ENCODE measurements at places on chromosomes 11 and 22. TPM values are rescaled to one million over a fixed set of nuclear protein-coding genes. Genes with fewer than 3 reads are reported as not detected.

GRCh38 chr22:20765938-20766337 is 8.0 kb upstream of the SERPIND1 start:
- no peaks in the 10 kb centered on the region for H3K4me1 ChIP-seq
- H3K36me3 ChIP-seq = peaks cover 36% of the 10 kb centered on the region
- H3K27ac ChIP-seq = no peak overlapping the region
- no peaks in the 10 kb centered on the region for H3K27me3 ChIP-seq
- no peak for DNase-seq

DNA sequence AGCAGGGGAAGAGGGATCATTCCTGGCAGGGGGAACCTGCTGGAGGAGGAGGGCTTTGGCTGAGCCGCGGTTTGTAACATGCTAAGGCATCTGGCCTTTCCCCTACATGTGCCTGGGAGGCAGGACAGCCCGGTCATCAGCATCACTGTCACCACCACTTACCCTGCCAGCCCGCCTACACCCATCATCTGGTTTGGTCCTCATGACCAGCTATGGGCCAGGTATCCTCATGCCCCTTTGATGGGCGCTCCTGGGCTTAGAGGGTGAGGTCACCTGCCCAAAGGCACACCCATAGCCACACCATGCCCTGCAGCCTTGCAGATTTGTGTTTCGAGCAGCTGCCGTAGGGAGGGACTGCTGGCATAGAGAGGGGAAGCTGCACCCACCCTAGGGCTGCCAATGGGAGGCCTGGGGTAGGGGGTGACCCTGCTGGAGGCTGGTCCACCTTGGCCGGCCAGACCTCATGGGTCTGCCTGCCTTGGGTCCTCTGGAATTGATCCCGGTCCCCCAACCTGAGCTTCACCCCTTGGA is 2.6 kb downstream of the MRGPRF start:
- H3K27ac ChIP-seq = peak overlapping the region; percentile 96
- H3K4me1 ChIP-seq = peaks cover 71% of the 10 kb centered on the region
- no peak for DNase-seq
- peaks cover 28% of the 10 kb centered on the region for H3K36me3 ChIP-seq

DNA sequence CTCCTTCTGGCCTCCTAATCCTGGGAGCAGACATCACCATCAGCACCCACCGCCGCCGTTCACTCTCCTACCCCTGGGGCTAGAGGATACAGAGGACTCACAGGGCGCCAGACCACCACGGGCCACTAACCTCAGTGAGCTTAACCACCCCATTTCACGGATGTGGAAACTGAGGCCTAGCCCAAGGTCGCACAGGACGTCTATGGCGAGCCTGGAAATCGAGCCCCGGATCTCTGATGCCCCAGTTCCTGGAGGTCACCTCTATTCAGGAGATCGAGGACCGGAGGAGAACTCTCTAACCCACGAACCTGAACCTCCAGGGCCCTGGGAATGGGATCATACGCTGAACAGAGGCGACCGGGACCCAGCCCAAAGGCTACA is 349 bp downstream of the TIMM10 start:
- DNase-seq = no peak
- peaks cover 6% of the 10 kb centered on the region for H3K4me1 ChIP-seq
- peak overlapping the region; percentile 44 for H3K27ac ChIP-seq
- H3K27me3 ChIP-seq = no peaks in the 10 kb centered on the region

- no peaks in the 10 kb centered on the region for H3K36me3 ChIP-seq
- no peaks in the 10 kb centered on the region for H3K27me3 ChIP-seq
- no peak overlapping the region for H3K4me3 ChIP-seq
Measured at GRCh38 chr11:124891373-124891861, 6.2 kb downstream of the ROBO4 start.

DNA sequence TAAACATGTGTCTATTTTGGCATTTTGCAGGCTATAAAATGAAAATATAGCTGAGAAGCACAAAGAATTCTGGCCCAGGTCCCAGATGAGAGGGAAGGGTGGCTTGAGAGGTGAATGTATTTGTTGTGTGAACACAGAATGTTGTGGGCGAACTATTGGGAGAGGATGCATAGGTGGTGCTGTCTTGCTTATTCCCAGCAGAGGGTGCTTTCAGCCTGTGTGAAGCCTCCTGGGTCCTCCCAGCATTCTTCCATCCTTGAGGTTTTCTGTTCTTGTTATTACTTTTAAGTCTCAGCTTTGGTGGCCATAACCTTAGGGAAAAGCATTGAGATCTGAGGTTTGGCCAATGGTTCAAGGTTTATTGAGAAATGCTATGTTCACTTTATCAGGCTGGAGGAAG is 108.7 kb upstream of the SNX19 start:
- H3K4me1 ChIP-seq = no peaks in the 10 kb centered on the region
- no peak overlapping the region for H3K4me3 ChIP-seq
- H3K27ac ChIP-seq = no peak overlapping the region

GRCh38 chr11:11262171-11262920 is 90.7 kb downstream of the CSNK2A3 start:
- H3K27ac ChIP-seq = no peak overlapping the region
- no peak for DNase-seq
- no peaks in the 10 kb centered on the region for H3K4me1 ChIP-seq
- H3K4me3 ChIP-seq = no peak overlapping the region
- no peaks in the 10 kb centered on the region for H3K27me3 ChIP-seq

- DNase-seq = no peak
- no peaks in the 10 kb centered on the region for H3K36me3 ChIP-seq
- H3K4me1 ChIP-seq = peaks cover 42% of the 10 kb centered on the region
- H3K27me3 ChIP-seq = no peaks in the 10 kb centered on the region
- peak overlapping the region; percentile 86 for H3K27ac ChIP-seq
- peak overlapping the region; percentile 98 for H3K4me3 ChIP-seq
Measured at GRCh38 chr22:29306835-29307595, 565 bp downstream of the GAS2L1 start.

DNA sequence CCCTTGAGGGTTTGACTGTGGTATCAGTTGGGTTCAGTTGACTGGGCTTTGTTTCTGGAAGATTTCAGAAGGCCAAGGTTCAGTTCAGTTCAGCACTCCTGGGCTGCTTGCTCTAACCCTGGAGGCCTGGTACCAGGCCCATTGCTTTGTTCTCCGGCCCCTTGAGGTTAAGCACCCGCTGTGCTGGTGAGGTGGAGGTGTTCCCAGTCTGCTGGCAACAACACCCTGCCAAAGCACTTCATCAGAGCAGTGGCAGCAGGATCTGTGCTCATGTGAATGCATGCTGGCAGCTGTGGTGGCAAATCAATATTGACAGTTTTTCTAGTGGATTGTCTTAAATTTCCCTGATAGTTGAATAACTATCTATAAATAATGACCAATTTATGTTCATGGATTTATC is 3.8 kb upstream of the SCGB1D1 start:
- H3K4me1 ChIP-seq = no peaks in the 10 kb centered on the region
- H3K27ac ChIP-seq = no peak overlapping the region
- no peaks in the 10 kb centered on the region for H3K27me3 ChIP-seq
- no peak for DNase-seq

DNA sequence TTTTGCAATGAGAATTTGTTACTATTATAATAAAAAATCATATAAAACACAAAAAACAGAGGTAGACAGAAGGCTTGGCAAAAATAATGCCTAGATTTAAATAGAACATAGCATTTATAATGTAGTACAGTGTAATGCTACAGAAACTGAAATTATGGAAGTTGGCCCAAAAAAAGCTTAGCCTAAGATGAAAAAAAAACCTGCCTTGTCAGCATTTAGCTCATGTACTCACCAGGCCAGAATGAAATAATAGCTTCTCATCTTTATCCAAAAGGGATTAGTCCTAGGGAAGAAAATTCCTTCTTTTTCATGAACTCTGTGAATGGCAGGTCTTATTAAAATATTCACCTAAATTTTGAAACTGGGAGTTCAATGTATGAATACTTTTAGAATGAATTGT is 951.1 kb downstream of the LRRC4C start:
- no peak overlapping the region for H3K4me3 ChIP-seq
- no peak overlapping the region for H3K27ac ChIP-seq
- no peaks in the 10 kb centered on the region for H3K27me3 ChIP-seq
- DNase-seq = no peak
- H3K4me1 ChIP-seq = no peaks in the 10 kb centered on the region
- H3K36me3 ChIP-seq = no peaks in the 10 kb centered on the region

- H3K36me3 ChIP-seq = no peaks in the 10 kb centered on the region
- no peak overlapping the region for H3K4me3 ChIP-seq
- no peaks in the 10 kb centered on the region for H3K27me3 ChIP-seq
- no peak for DNase-seq
- H3K4me1 ChIP-seq = no peaks in the 10 kb centered on the region
Measured at GRCh38 chr11:59849129-59849528, 3.8 kb upstream of the CBLIF start.

- peak within 1 kb of the TSS; percentile 98 for H3K4me3 ChIP-seq
- peak within 1 kb of the TSS; percentile 22 for H3K27ac ChIP-seq
- no peak for DNase-seq
- H3K36me3 ChIP-seq = no peaks in the 10 kb centered on the region
- no peaks in the 10 kb centered on the region for H3K27me3 ChIP-seq
Measured at GRCh38 chr11:44950625-44951476, at the start of gene TP53I11. Gene TP53I11, minus strand, starts transcription at chr11:44950883. Its CDS starts 12,548 bp downstream, at chr11:44938335.

DNA sequence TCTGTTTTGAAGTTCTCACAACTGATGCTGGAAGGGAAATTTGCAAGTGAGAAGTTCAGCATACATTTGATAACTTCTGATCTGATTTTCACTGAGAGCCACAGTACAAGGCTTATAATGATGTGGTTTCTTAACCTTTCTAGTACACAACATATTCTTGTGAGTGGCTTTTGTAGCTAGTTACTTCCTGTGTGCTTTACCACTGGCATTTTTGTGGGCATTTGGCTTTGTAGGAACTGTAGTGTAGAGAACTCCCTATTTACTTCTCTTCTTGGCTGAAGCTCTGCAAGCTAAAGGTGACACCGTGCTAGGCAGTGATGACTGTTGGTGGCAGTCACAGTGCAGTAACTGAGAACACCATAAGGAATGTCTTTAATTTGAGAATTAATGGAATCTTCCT is 14.9 kb downstream of the USP47 start:
- H3K4me3 ChIP-seq = no peak overlapping the region
- no peak overlapping the region for H3K27ac ChIP-seq
- H3K4me1 ChIP-seq = peaks cover 45% of the 10 kb centered on the region
- no peaks in the 10 kb centered on the region for H3K36me3 ChIP-seq
- H3K27me3 ChIP-seq = no peaks in the 10 kb centered on the region

DNA sequence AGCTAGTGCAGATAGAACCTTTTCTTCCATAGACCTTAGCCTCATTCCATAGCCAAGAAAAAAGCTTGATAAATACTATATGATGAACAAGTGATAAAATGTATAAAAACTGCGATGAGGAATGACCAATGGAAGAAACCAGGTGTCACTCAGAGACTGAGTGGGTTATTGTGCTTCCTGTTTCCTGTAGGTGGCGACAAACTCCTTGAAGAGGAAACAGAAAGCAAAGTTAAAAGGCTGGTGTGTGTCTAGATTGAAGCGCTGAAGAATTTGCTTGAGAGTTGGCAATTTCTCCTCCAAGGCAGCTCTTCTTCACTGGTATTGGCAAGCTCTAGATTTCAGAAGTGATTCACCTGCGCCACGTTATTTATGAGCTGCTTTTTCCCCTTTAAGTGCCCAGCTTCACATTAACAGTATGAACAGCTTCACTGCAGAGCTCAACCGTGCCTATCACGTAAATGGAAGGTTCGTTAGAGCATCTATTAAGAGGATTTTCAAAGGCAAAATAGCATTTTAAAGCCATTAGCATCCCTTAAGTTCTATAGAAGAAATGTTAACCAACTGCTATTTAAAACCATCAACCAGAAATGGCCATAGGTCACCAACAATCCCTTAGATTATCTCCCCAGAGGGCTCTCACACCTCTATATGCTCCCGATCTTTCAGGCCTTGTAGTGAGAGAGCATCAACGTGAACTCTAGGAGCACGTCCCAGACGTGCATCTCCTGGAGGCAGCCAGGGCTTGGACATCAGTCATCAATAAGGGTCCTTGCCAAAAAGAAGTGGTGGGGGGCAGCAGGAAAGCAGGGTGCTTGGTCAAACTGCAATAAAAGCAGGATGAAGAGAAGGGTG is 179.4 kb downstream of the CADM1 start:
- no peaks in the 10 kb centered on the region for H3K4me1 ChIP-seq
- H3K27ac ChIP-seq = no peak overlapping the region
- H3K4me3 ChIP-seq = peak overlapping the region; percentile 5
- H3K36me3 ChIP-seq = no peaks in the 10 kb centered on the region
- no peak for DNase-seq

Gene FJX1
- 19.2 TPM for total RNA-seq

All from thoracic aorta (tissue), 2 donors.